ENCODE measurements at places on chromosomes 11 and 22. TPM values are rescaled to one million over a fixed set of nuclear protein-coding genes. Genes with fewer than 3 reads are reported as not detected.
A peak's percentile ranks its signal among the peaks of the same experiment; 100 is the strongest.

- H3K4me1 ChIP-seq: no peaks in the 10 kb centered on the region
- H3K36me3 ChIP-seq: no peaks in the 10 kb centered on the region
- H3K4me3 ChIP-seq: no peak overlapping the region
- peak; percentile 8 for DNase-seq
- no peak overlapping the region for H3K27ac ChIP-seq
- H3K27me3 ChIP-seq: peaks cover 45% of the 10 kb centered on the region
Observed at GRCh38 chr11:2807025-2807681, 78.4 kb downstream of the CDKN1C start.

The CCDC81 gene
- 1.3 TPM for total RNA-seq

- no peaks in the 10 kb centered on the region for H3K27me3 ChIP-seq
- peaks cover 2% of the 10 kb centered on the region for H3K36me3 ChIP-seq
- peaks cover 31% of the 10 kb centered on the region for H3K4me1 ChIP-seq
- peak overlapping the region; percentile 53 for H3K27ac ChIP-seq
- H3K4me3 ChIP-seq: no peak overlapping the region
Observed at GRCh38 chr11:65275906-65276305, 14.1 kb downstream of the POLA2 start.

GRCh38 chr22:48376428-48376827 lies 1451.2 kb downstream of the BRD1 start:
- H3K36me3 ChIP-seq: no peaks in the 10 kb centered on the region
- H3K27ac ChIP-seq: no peak overlapping the region
- no peak for DNase-seq
- H3K27me3 ChIP-seq: peaks cover 97% of the 10 kb centered on the region
- H3K4me3 ChIP-seq: no peak overlapping the region

DNA sequence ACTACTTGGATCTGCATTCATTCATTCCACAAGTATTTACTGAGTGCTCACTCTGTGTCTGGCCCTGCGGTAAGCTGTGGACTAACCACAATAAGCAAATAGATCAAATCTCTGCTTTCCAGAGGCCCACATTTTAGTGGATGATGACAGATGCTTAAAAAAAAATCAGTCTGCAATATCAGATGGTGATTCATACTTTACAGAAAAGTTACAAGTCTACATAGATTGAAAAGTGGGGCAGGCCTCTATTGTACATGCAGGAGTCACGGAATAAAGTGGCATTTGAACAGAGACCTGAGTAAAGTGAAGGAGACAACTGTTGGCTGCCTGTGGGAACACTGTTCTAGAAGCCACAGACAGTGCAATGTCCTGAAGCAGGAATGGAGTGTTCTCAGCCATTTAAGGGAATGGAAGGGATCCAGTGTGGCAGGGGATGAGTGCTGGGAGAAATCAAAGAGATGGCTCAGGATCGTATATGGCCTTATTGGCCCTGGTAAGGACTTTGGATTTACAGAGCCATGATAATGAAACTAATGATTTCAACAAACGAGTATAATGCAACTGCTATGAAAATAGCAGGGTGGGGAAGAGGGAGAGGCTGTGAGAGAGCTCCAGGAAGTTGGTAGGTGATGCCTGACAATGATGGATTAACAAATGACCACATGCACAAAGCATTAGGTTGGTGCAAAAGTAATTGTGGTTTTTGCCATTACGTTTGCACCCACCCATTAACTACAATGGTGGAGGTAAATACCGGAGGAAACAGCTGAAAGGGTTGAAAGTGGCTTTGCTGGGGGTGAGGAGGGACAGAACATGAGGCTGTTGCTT lies 31.1 kb downstream of the TMEM45B start:
- peak overlapping the region; percentile 93 for H3K27ac ChIP-seq
- no peaks in the 10 kb centered on the region for H3K27me3 ChIP-seq
- DNase-seq: no peak
